ENCODE measurements at places on chromosomes 4 and X.

GRCh38 chr4:169225812-169226211 is 44.9 kb downstream of the SH3RF1 start:
- no peak for DNase-seq

- peak; percentile 0 for DNase-seq
Measured at GRCh38 chrX:73977542-73978169, 326.3 kb upstream of the ZCCHC13 start.

DNA sequence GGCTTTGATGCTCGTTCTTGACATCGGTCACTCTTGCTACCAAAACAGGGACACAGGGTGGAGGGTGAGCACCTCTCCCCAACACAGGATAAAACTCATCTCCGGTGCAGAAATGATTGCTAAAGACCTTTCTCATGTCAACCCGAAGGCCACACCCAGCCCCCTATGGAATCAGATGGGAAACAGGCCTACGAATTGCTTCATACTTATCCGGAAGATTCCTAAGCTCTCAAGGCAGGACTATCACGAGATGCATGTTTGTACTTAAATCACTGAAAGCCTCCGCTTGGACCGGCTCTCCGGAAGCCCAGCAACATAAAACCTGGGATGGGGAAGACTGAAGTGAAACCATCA is 74.9 kb downstream of the MTMR1 start:
- no peak for DNase-seq

DNA sequence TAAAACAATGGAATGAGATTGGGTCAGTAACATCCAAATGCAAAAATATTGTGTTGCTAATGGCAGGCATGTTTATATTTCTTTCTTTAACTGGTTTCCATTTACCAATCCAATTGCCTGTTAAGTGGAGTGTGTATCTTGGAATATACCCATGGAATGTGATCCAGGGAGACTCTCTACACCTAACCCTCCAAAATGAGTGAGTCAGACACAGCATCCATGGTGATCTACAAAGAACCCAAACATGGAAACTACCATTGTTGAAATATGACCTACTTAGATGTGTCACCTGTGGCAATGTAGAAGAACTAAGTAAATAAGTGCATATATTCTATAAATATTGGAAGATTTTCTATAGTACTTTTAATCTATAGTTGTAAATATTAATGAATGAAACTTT is 110.3 kb downstream of the AREG start:
- no peak for DNase-seq

DNA sequence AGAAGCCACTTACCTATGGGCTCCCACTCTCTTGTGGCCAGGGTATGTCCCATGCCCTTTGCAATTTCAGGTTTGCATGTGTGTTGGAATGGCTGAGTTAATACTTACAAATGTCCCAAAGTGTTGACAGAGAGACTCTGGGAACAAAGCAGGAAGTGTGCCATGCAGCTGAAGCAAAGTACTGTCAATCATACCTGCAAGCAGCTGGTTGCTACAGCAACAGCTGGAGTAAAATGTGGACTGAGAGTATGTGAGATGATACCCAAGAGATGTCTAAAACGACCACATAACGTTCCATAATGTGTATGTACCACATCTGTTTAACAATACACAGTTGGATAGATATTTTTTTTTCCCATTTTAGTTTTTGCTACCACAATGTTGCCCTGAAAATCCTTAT is 82.8 kb upstream of the CAMK2D start:
- DNase-seq: no peak

DNA sequence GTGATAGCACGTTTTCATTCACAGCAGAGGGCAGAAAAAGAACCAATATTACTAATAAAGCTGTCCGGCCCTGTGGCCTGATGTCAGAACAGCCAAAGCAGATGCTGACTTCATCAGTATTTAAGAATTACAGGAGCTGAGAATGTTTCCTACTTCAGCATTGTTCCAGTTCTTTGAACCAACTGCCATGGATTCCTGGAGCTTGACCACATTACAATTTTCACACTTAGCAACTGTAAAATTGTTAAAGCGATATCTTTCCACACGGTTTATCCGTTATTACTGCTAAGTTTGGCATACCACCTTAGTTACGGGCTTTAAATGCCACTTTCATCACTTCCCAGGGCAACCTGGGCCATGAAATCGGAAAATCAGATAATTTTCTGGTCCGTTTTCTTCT is 118.2 kb downstream of the EPHA5 start:
- DNase-seq: no peak

DNA sequence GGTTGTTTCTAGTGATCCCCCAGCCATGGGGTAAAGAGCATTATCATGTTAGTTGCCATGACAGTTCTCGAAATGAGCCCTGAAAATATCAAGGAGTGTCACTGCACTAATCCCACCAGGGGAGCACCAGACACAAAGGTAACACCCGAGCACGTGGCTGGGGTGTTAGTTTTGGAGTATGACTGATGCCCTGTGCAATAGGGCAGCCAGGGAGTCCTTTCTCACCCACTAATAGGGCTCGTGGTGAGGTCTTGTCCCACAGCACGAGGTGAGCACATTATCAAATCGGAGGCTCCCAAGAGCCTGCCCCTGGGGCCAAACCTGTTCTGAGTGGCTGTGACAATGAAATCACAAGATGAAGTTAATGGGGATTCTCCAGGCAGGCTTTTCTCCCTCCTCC is 9.6 kb downstream of the MAMLD1 start:
- no peak for DNase-seq

DNA sequence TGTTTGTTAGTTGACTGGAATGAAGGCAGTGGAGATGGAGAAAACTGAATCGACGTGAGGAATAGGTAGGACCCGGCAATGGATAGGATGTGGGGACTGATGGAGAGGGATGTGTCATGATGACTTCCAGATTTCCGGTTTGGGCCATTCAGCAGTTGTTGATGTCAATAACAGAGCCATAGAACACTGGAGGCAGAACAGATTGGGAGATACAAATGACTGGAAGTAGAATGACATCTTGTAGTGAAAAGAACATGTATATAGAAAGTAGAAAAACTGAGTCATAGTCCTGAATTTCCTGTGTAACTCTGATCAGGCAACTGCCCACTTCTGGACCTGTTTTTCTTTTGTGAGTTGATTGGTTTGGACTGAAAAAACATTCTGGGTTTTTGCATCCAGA is 24.5 kb downstream of the CETN2 start:
- no peak for DNase-seq

- DNase-seq: no peak
Measured at GRCh38 chrX:38796946-38797345, 4.3 kb upstream of the MID1IP1 start.

GRCh38 chr4:2045518-2045951 is 13.6 kb upstream of the NAT8L start:
- DNase-seq: no peak

DNA sequence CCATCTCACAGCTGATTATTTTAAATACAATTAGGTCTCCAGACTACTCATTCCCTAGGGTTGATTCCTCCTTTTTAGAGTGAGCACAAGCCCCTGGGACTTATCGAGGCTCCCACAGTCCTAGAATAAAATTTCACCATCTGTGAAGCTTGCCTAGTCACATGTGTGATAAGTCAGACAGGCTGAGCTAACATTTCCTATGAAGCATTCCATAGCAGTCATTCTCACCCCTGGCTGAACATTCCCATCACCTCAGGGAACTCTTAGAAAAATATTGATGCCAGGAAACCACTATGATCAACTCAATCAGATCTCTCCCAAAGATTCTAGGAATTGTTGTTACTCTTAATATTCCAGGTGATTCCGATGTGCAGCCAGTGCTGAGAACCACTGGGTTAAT is 37.7 kb downstream of the ARHGEF9 start:
- DNase-seq: no peak

GRCh38 chr4:6763330-6763851 is 19.1 kb upstream of the KIAA0232 start:
- no peak for DNase-seq

GRCh38 chr4:56321251-56321650 is 66.0 kb downstream of the AASDH start:
- DNase-seq: no peak

GRCh38 chr4:95585016-95585695 is 36.4 kb upstream of the UNC5C start:
- no peak for DNase-seq

- DNase-seq: no peak
Measured at GRCh38 chr4:182533964-182534363, 290.8 kb downstream of the TENM3 start.

DNA sequence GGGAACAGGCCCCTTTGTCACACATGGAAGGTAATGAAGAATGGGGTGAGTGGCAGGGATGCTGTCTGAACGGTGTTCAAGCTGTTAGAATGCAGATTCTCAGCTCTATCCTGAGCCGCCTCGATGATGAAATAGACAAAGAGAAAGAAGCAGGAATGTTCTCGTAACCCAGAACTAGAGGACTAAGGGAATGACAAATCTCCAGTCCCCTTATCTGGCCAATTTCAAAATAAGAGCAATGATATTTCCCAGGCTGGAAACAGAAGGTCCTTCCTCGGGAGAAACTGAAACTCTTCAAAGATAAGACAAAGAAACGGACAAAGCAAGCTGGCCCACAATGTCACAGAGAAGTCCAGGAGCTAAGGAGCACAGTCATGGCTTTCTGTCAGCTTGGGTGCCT is 29.5 kb upstream of the MTNR1A start:
- DNase-seq: no peak

- DNase-seq: no peak
Measured at GRCh38 chr4:175787546-175787945, 24.5 kb downstream of the GPM6A start.

DNA sequence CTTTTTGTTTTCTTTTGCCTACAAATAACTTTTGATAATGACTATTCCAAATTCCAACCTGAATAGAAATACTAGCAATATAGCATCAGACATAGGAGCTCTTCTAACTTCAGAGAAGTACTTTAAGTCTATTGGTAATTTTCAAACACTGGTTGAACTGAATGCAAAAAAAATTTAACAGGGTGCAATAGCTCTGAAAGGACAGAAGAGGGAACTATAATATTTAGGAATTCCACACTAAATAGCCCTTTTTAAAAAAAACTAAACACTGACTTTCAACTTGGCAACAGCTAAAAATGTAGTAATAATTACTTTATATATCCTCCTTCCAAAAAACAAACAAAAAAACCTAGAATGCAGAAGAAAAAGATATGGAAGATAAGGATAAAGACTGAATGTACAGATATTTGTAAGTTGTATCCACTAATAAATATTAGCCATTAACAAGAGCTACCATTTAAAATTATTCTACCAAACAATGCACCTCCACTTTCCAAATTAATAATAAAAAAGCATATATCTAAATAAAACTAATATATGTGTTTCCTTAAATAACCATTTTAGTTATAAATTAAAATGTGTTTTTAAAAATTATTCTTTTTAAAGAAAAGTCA is 81.4 kb downstream of the FBXW7 start:
- no peak for DNase-seq

- DNase-seq: no peak
Measured at GRCh38 chrX:109374262-109374960, 107.5 kb downstream of the GUCY2F start.

GRCh38 chr4:166165829-166166420 is 292.9 kb downstream of the TLL1 start:
- DNase-seq: peak; percentile 74

GRCh38 chr4:102623622-102624021 is 122.5 kb downstream of the NFKB1 start:
- DNase-seq: no peak

DNA sequence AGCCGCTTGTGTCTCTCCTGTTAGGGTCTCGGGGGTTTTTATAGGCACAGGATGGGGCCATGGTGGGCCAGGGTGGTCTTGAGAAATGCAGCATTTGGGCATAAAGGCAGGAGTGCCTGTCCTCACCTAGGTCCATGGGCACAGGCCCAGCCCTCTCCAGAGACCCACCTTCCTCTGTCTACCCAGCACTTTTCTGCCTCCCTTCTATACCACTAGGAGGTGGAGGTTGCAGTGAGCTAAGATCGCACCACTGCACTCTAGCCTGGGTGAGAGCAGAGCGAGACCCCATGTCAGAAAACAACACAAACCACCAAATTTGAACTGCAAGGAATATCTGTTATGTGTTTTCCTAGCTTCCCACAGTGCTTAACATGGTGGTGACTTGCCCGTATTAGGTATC is 38.0 kb downstream of the MOB1B start:
- DNase-seq: no peak

DNA sequence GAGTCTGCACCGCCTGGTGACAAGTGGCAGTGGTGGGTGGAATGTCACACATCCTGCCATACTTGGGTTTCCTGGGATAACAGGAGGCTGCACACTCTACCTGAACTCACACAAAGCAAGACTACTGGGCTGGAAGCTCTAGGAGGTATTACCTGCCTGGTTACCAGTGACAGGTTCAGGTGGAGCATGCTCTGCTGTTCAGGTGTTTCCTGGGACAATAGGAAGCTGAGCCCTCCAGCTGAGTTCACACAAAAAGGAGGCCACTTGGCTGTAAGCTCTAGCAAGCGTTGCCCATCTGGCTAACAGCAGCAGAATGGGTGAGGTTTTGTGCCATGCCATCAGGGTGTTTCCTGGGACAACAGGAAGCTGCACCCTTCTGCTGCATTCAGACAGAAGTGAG is 17.4 kb upstream of the UGT2B7 start:
- no peak for DNase-seq

DNA sequence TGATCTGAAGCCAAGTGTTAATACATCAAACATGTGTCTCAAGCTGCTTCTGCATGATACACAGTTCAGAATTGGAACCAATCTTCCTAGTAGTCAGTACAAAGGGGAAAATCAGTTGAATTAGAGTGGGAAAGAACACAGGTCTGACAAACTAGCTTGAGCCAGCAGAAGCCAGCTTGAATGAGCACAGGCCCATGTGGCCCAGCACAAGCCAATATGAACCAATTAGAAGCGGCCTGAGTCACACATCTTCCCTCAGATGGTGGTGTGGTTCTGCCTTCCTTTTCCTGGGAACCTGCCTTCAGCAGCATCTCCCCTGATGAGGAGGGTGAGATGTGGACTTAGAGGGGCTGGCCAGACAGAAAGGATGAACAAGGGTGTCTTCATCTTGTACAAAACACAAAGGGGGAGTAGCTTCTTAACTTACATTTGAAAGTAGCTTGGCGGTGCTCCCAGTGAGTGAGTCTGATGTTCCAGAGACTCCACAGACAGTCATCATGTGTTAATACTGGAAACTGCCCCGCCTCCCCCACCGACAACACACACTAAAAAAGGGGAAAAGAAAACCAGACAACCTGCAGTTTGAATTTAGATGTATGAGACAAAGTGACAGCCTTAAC is 72.0 kb downstream of the FRMPD4 start:
- no peak for DNase-seq

DNA sequence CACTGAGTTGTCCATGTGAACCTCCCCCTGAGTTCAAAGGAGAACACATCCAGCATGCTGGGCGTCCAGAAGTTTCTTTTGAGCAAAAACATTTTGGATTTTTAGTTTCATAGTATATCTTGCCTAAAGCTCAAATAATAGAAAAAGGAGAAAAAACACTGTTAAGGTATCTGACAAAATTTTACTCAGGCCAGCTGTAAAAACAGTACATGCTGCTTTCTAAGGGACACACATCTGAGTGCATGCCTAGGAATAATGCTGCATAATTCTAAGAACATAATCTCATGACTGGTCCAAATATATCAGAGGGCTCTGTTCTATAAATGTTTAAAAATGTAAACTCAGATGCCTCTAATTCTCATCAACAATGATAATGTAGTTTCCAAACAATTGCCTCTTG is 561.3 kb upstream of the INTU start:
- no peak for DNase-seq
